ENCODE measurements at places on chromosomes 3 and 15. TPM values are rescaled to one million over a fixed set of nuclear protein-coding genes. Genes with fewer than 3 reads are reported as not detected.

GRCh38 chr3:49616491-49616941, 57.6 kb upstream of the APEH start:
- peak; percentile 56 for DNase-seq

DNA sequence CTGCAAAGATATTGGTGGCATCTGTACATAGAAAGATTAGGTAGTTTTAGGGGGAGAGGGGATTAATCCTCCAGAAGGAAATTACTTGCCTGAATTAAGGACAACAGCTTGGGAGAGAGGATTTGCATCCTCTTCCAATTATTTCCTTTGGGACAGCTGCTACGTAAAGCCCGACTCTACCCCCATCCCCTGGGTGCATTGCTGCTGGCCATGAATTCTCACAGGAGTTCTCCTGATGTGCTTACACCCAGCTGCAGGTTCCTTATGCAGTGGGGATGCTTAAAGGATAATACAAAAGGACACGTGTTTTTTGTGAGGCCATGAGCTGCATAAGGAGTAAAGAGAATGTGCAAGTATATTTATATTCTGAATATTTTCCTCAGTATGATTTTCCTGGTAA, 132.3 kb downstream of the VPS8 start:
- DNase-seq = no peak

The CFAP92 gene
- total RNA-seq = not detected

DNA sequence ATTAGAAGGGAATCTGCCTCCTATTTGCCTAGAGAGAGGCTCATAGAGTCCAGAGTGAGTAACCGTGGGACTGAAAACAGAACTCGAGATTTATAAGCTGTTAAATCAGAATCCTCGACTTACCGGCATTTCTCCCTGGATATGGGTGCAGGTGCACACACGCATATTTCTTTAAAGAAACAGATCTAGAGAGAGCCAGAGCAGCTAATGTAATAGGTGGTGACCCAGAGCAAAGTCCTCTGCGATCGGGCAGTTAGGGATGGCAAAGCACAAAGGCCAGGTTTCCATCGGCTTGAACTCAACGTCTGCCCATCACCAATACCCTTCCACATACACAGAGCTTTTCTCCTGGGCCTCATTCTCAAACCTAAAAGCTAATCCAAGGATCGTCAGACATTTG, 13.8 kb downstream of the RNF168 start:
- no peak for DNase-seq

The EPHB3 gene
- total RNA-seq = 0.83 TPM

DNA sequence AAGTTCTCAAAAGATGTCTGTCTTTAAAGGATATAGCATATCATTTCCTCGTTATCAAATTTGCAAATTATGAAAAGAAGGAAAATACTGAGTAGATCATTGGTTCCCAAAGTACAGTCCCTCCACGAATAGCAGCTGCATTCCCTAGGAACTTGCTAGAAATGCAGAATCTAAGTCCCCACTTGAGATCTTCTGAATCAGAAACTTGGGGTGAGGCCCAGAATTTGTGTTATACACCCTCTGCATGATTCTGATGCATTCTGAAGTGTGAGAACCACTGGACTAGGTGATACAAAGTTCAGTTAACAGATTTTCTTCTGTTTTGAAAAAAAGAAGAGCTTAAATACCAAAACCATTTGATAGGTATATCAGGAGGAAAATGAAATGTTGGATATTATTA, 77.1 kb downstream of the SLC25A26 start:
- DNase-seq = peak; percentile 75

The IMPG2 gene
- 0.18 TPM for total RNA-seq

GRCh38 chr3:12138044-12138443, 20.7 kb downstream of the TIMP4 start:
- peak; percentile 24 for DNase-seq

DNA sequence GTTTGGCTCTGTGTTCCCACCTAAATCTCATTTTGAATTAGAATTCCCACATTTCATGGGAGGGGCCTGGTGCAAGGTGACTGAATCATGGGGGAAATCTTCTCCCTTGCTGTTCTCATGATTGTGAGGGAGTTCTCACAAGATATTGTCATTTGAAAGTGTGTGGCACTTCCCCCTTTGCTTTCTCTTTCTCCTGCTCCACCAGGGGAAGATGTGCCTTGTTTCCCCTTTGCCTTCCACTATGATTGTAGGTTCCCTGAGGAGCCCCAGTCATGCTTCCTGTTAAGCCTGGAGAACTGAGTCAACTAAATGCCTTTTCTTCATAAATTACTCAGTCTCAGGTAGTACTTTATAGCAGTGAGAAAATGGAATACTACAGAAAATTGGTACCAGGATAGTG, 157.2 kb upstream of the TPRG1 start:
- no peak for DNase-seq

DNA sequence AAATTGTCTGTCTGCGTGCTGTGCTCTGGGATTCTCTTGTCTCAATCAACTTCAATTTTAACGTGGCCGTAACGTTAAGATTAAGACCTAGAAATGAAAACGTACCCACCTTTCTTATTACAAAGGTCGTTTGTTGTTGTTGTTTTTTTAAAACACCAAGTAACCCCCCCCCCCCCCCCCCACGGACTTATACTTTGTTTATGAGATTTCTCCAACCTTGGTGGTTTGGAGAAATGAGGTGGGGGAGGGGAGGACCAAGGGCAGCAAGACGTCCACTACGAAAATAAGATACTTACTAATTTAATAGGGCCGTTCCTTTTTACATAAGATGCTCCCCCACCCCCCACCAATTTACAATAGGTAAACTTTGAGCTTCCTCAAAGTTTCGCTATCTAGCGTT, 244.4 kb upstream of the TOPAZ1 start:
- no peak for DNase-seq

DNA sequence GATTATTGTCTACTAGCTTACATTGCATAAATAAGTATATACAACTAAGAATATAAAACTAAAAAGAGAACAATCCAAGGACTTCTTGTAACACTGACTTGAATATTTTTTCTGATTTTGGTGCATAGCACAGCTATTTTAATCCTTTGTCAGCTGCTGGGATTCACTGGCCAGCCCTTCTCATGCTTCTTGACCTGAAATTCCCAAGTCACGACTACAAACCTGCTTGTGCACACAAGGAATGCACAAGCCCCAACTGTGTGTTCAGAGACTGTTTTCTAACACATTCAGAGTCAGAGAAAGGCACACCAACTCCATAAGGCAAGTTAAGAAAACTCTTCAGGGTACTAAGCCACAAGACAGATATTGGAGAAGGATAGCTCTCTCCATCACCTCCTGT, 80.9 kb downstream of the TNIK start:
- peak; percentile 58 for DNase-seq

The RARB gene
- total RNA-seq = 1.4 TPM

GRCh38 chr3:54710954-54711353, 216.9 kb downstream of the LRTM1 start:
- DNase-seq = no peak

DNA sequence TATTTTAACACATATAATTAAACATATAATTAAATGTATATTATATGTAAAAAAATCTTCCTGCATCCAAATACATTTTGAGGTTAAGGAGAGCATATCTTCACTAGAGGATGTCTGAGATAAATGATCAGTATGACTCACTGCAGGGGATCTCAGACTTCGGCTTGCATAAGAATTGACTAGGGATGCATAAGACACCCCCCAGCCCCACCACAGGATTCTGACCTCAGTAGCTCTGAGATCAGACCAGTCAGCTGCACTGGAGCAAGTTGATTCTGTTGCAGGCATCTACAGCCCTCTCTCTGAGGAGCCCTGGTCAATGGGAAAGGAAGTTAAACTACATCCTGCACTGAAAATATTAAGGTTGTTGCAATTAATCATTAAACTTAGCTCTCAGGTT, 29.0 kb upstream of the TBC1D21 start:
- DNase-seq = peak; percentile 44

The ZNF860 gene
- total RNA-seq = 0.56 TPM

DNA sequence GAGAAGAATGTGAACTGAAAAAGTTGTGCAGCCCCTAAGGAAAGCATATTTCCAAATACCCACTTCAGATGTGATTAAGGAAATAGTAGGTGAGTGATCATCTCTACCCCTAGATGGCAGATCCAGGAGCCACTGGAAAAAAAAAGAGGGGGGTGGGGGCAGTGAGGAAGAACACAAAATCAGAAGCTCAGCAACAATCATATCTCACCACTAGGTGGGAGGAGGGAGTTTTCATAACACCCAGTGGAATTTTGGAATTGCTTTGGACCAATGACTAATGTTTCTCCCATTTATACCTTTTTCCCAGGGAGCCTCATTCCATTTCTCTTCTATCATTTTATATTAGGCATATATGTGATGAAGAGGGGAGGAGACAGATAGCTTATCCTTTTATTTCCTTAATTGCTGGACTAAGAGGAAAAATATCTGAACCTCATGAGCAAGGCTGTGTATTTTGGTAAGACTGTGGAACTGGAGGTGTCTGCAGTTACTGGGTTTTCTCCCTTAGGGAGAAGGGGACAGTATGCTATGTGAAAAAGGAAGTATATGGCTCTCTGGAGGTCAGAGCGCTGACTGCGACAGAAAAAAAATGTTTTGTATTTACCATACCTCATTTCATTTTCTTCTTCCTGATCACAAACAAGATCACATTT, 363.4 kb downstream of the GAP43 start:
- peak; percentile 34 for DNase-seq

The LRRC57 gene
- 10.0 TPM for total RNA-seq

DNA sequence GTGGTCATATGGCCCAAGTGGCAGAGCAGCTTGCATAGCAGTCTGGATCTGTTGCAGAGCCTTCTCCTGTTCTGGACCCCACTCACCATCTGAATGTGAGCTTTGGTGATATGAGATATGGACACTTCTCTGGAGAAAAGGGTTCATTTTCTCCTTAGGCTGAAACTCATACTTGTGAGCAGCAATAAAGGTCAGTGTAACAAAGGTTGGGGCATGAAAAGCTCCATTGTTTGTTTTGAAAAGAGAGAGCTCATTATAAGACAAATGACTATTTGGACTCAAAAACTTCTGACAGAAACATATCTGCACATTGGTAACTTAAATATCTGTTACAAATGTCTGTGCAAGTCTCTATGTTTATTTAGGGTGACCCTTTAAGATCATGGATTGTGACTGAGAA, 517.3 kb downstream of the MFSD1 start:
- DNase-seq = no peak

The CRYGS gene
- 0.36 TPM for total RNA-seq

The THBS1 gene
- total RNA-seq = 3,217 TPM

- DNase-seq = no peak
Measured at GRCh38 chr15:22877607-22878006, 39.1 kb downstream of the NIPA2 start.

DNA sequence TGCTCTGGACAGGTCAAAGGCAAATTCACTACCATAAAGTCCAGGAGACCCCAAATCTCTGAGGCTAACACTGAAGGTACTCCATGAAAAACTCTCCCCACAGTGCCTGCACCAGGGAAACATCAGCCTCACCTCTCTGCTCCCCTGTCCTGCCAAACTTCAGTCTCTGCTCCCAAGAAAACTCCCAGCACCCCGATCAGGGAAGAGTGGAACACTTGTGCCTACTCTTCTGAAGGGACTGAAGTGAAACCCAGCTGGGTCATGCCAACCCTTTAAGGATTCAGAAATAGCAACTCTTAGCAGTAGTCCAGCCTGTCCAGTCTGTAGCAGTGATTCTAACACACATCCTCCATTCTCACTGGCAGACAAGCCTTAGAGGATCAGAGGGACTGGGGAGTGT, 124.2 kb downstream of the FAM174B start:
- no peak for DNase-seq

- DNase-seq = peak; percentile 66
Measured at GRCh38 chr3:100893590-100893989, 99.6 kb downstream of the ABI3BP start.

DNA sequence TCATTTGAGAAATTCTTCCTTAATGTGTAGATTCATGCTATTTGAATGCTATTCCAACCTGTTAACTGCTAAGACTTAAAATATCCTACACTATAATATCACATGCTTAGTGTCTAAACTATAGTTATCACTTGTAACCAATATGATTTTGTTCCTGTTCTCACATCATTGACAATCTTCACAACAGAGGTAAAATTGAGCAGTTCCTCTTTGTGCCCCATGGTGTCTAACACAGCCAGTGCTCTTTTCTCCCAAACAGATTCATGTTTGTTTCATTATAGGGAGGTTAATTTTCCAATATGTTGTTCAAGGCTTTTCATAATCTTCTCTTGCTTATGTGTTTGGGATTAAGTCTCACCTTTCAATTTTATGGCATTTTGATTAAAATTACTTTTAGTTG, 591.1 kb downstream of the ZPLD1 start:
- DNase-seq = no peak

GRCh38 chr15:86432861-86433260, 353.2 kb downstream of the AGBL1 start:
- no peak for DNase-seq

GRCh38 chr3:13229273-13229949, 156.2 kb upstream of the IQSEC1 start:
- peak; percentile 7 for DNase-seq

DNA sequence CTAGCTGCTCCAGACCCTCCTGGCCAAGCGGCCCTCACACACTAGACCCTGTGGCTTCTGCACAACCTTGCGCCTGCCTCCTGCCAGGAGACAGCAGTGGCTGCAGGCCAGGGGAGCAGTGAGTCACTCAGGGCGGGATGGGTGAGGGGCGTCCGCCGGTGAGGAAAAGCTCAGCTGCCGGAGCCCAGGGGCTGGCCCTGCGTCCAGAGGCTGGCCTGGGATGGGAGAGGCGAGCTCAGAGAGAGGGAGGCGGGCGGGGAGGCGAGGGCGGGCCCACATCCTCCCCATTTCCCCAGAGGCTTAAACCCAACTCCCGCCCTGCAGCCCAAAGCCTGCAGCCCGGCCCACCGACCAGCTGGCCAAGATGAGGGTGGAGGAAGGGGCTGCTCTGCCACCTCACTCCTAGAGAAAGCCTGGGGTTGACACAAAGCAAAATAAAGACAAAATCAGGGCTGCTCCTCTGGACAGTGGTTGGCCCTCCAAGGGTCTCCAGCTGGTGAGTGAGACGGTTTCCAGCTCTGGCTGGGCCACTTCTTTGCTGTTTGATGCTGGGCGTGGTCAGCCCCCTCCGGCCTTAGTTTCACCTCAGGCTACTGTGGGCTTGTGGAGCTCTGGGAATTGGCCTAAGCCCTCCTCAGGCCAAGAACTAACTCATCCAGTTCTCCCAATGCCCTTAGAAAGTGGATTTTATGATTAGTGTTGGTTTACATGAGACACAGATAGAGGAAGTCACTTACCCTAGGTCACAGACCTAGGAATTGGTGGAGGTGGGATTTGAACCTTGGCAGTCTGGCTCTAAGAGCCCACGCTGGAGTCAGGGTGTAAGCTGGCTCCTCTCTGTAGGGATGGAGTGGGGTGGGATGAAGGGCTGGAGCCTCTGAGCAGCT, 50.6 kb downstream of the IQSEC1 start:
- DNase-seq = peak; percentile 89

GRCh38 chr3:48474619-48475018, 28.1 kb downstream of the ATRIP start:
- DNase-seq = no peak

- no peak for DNase-seq
Measured at GRCh38 chr3:21544076-21544462, 206.9 kb downstream of the ZNF385D start.

- no peak for DNase-seq
Measured at GRCh38 chr3:46093966-46094365, 66.7 kb upstream of the XCR1 start.

Measured in IMR-90 (cell line).